ENCODE measurements at places on chromosomes 1 and 21. TPM values are rescaled to one million over a fixed set of nuclear protein-coding genes. Genes with fewer than 3 reads are reported as not detected.

PTGFR gene
- 0.24 TPM for total RNA-seq

RRP1 gene
- 30.8 TPM for total RNA-seq

PLPPR5 gene
- not detected for total RNA-seq

TNNI3K gene
- not detected for total RNA-seq

ZNF496 gene
- 6.8 TPM for total RNA-seq

LRP8 gene
- total RNA-seq, result 21.0 TPM

S100B gene
- total RNA-seq, result 0.64 TPM

OXCT2 gene
- 0.20 TPM for total RNA-seq

LIN9 gene
- 3.4 TPM for total RNA-seq

ARHGEF10L gene
- total RNA-seq, result 28.3 TPM

RIIAD1 gene
- total RNA-seq, result not detected

CLEC20A gene
- total RNA-seq, result not detected

DNA sequence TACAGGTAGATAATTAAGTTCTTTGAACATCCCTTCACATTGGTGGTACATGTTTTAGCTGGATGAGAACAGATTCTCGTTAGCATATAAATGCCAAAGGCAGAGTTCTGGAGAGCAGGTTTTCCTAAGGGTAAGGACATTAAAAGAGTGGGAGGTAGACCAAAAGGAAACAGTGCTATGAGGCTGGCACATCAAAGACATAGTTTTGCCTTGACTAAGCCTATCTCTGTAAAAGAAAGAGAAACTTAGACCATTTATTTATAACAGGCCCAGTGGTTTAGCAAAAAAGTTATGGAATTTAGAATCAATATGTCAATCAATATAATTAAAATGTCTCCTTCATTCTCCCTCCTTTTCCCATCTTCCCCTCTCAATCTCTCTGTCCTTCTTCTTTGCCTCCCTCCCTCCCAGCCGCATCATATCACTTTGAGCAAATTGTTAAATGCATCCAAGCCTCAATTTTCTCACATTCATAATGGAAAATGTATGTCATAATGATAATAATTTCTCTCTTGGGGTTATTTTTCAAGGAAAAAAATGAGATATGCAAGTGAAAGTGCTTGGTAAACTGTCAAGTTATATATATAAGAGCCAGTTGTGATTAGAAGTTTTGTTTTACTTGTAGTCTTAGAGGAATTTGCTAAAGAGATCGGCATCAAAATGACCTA lies 209.9 kb upstream of the SGIP1 start:
- ATAC-seq, result no peak

- no peak for ATAC-seq
These were observed 66.0 kb downstream of the GNG12 start for GRCh38 chr1:67767103-67767782.

DNA sequence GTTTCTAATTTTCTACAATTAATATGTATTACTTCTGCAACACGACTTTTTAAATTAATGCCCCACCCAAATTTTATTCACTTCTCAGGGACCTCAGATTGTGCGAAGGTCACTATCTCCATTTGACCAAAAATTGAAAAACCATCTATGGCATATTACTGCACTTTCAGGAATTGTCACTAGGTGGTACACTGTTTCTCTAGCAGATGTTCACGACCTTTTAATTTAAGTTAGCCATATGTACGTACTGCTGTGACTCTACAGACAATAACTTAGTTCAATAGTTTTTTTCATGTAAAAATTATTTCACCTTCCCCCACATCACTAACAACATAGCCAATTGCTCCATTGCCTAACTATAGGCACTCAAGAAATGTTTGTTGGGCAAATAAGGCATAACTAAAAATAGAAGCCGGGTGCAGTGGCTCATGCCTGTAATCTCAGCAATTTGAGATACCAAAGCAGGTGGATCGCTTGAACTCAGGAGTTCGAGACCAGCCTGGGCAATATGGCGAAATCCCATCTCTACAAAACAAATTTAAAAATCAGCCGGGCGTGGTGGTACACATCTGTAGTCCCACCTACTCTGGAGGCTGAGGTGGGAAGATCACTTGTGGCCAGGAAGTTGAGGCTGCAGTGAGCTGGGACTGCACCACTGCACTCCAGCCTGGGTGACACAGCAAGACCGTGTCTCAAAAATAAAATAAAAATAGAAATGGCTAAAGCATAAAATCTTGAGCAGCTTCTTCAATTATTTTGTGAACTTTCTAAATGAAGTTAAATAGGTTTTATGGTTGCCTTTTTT lies 75.7 kb upstream of the PKN2 start:
- no peak for ATAC-seq

- ATAC-seq, result peak; percentile 31
These were observed 21.6 kb upstream of the SLAMF6 start for GRCh38 chr1:160544647-160545046.

GRCh38 chr1:224381880-224382548 lies 25.3 kb downstream of the CNIH4 start:
- no peak for ATAC-seq

DNA sequence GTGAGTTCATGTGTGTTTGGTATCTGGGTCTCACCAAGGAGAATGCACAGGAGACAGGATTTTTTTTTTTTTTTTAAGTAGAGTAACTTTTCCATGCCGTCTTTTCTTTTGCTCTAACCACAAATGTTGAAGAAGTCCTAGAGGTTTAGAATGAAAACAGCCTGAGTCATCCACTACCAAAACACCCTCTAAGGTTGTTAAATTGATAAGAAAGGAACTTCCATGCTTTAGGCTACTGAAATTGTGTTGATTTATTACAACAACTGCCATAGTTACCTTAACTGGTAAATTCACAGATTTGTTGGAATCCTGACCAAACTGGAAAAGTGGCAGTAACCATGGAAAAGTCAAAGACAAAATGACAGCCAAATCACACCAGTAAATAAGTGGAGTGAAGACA lies 375.6 kb downstream of the AMY1C start:
- ATAC-seq, result no peak

DNA sequence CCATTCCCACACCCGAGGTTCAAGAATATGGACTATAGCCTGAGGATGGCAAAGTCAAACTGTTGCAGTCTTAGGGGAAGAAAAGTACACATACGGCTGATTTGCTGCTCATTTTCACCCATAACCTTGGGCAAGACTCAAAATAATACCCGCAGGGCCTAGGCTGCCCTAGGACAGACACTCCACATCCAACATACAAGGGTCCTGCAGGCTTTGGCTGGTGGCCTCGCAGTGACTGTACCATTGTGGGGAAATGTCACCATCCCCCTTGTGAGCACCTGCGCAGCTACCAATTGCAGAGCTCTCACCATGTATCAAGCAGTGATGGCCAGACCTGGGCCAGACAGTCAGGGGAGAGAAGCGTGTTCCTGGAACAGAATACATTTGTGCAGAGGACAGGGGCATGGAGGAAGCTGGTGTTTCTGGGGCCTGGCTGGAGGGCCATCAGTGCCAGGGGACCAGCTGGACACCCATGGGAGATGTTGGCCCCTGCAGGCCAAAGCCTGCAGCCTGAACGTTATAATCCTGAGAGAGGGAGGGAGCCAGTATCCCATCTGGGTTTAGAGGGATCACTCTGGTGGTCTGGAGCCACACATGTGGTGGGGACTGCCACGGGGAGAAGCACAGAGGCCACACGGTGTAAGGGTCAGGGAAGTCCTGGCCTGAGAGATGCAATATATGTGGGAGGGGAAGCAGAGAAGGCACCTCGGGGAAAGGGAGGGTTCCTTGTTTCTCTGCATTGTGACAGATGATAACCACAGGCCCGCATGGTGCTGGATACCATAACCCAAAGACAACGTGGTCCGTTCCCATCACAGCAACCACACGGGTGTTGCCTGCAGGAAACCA lies 101.2 kb downstream of the GLIS1 start:
- ATAC-seq, result no peak

DNA sequence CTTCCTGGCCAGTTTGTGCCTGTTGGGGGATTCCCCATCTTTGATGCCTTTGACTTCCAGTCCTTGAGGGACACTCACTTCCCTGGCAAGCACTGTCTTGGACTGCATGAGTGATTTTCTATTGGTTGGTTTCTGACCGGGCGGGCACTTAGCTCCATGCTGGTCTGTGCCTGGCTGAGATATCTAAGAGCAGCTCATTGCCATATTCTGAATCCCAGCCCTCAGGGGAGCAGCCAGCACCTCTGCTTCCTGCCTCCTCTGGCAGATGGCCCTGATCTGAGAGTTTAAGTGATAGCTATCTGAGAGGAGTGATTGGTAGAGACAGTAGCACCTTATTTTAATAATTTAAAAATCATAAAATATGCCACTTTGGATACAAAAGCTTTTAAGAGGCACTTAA lies 52.5 kb downstream of the DISC1 start:
- ATAC-seq, result no peak

DNA sequence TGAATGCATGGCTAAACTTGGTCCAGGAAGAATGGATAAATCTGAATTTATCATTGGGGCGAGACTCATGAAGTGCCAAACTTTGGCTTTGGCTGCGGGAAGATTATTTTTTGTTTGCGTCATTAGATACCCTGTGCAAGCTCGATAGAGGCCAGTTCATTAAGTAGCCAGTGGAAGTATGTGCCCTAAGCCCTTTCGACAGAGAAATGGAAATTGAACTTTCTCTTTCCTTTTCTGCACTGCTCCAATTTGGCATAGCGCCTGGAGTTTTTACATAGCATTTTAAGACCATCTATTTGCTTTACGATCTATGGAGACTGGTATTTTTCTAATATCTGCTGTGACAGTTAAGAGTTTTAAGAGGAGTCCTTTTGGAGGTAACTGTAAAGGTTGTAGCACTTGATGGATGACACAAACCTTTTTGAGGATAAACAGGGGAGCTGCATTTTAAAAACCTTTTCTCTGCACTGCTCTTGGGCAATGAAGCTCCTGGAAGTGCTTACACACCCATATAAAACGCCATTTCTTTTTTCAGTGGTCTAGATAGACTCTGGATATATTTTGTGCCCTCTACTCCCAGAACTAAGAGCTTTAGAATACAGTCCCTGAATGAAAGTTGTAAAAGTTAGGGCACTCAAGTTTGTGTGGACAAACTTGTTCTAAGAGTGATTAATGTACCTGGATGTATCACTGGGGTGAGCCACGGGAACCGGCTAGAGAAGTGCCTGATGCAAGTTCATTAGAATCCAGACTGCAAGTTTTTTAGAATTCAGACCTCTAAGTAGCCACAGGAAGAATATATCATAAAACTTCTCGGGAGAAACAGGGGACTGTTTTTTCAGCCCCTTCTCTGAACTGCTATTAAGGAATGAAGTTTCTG lies 41.3 kb upstream of the CFHR3 start:
- ATAC-seq, result peak; percentile 63

DNA sequence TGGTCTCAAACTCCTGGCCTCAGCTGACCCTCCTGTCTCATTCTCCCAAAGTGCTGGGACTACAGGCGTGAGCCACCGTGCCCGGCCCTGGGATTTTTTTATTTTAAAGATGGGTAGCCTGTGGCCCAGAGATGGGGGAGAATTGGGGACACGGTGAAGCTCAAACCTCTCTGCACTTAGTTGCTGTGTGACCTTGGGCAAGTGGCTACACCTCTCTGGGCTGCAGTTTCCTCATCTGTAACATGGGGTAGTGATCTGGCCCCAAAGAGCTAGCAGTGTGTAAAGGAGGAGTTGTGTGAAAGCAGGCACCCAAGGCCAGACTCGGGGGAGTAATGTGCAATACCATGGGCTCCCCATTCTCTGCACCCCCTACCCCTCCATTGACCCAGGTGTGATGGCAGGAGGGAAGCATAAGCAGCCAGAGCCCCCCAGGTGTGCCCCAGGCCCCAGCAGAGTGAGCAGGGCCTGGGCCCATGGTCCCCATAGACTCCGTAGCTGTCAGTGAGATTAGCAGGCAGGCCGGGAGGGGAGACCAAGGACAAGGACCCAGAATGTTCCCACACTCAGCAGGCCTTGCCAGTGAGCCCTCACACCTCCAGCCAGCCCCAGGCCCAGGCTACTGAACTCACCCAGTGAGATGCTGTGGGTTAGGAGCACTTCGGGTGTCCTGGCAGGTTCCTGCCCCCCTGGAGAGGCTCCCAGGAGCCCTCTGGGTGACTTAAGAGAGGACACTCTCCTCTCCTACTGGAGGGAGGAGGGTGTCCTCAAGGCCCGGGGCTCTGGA lies 17.9 kb downstream of the TNFRSF8 start:
- ATAC-seq, result no peak

DNA sequence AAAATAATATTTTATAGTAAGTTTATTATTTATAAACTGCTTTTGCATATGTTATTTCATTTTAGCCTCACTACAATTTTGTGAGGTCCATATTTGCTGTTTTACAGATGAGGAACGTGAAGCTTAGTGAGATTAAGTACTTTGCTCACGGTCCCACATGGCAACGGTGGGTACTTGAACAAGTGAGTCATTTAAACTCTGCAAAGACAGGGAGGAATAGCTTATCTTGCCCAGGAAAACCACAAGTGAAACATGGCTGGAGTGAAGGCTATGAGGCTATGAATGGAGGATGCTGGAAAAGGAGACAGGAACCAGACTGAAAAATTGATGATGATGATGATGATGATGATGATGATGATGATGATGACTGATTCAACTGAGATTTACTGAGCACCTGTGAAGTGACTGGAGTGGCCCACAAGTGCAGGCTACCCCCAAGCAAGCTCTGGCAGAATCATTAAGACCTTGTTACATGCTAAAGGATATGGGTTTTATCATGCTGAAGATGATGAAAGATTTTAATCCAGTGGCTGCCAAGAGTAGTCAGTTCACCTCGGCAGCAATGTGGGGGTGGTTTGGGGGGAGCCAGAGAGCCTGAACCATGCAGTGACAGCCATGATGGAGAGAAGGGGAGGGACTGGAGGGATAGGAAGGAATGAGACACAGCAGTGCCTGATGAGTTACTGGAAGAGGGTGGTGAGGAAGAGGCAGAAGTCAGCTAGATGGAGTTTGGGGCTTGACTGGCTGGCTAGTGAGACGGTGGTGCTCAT lies 1.4 kb upstream of the ABCA4 start:
- no peak for ATAC-seq

DNA sequence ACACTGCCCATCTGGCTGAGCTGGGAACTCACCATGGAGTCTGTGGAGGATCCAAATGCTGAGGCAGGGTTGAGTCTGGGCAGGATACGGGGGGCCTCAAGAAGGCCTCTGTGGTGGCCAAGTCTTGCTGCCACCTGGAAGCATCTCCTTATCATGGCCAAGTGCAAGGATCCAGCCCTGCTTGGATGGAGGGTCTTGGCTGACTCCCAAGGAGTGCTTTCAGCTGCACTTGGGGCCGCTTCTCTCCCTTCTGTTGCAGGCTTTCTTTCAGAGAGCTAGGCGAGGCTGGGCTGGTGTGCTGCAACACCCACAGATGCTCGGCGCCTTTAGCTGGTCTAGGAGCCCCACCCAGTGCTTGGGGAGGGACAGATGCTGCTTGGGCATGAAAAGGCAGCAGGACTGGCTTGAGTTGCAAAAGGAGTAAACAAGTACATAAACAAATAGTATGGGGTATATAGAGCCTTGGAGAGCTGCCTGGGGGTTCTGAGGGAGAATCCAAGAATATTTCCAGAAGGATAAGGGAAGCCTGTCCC lies at the start of gene THEM5:
THEM5 (minus strand) TSS at position 302 of the 533 bp plus-strand sequence; CDS start at position 155, 147 bp downstream.
- ATAC-seq, result peak; percentile 42

GRCh38 chr1:41378222-41378621 lies 17.0 kb downstream of the FOXO6 start:
- ATAC-seq, result no peak

GRCh38 chr1:94803106-94803505 lies 17.1 kb upstream of the SLC44A3 start:
- ATAC-seq, result no peak

GRCh38 chr1:3571263-3571662 lies 40.0 kb downstream of the MEGF6 start:
- ATAC-seq, result no peak

GRCh38 chr1:86846164-86846647 lies 67.7 kb downstream of the SELENOF start:
- ATAC-seq, result peak; percentile 62

All from esophagus mucosa (tissue), 1 donor.